ENCODE measurements at places on chromosomes 13 and 19.

GRCh38 chr13:74979703-74980102, 502.3 kb downstream of the TBC1D4 start:
- no peak for DNase-seq

- no peak for DNase-seq
These were observed 1.5 kb downstream of the SMAD9 start for GRCh38 chr13:36918246-36919131.

DNA sequence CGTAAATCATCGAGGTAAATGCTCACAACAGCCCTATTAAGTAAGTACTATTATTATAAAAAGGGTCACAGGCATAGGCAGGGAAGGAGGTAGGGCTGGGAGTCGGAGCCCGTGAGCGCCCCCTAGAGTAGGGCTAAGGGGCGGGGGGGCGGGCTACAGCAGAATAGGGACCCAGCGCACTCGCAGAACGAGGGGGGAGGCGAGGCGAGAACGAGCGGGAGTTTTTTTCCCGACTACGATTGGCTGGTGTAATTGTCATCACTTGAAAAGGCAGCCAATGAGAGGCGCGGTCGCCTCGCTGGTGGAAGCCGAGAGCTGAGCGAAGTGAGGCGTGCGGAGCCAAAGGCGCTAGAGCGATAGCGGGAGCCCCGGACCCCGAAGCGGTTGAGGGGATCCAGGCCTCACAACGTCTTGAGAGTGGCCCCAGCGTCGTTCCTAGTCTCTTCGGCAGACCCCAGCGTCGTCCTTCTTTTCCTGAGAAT, 24.2 kb downstream of the KEAP1 start:
- peak; percentile 72 for DNase-seq

DNA sequence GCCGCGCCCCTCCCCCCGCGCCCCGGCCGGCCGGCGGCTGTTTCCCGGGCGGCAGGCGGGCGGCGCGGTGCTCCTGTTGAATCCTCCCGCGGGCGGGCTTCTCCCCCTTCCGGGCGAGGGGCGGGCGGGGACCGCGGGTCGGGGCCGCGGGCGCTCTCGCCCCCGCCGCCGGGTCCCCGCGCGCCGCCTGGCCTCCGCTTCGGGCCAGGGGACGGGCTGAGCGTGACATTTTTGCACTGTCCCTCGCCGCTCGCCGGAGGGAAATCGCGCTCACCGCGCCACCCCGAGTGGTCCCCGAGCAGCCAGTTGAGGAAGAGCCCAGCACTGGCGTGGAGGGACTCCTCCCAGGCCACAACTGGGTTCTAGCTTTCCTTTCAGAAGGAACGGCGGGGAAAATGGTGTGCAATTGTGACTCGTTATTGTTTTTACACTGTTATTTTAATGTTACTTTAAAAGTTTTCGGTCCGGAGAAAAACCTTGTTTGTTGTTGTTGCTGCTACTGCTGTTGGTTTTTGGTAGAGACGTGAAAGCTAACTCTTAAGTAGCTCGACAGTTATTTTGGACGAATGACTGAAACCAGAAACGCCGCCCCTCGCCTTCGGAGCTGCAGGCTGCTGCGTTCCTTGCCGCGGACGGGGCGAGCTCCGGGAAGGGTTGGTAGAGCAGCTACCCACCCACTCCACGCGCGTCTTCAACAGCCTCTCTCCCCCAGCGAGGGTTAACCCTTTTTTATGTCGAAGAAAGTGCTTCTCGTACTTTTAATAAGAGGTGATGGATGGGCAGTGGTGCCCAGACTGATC, 959 bp downstream of the PDS5B start:
- DNase-seq = peak; percentile 12

DNA sequence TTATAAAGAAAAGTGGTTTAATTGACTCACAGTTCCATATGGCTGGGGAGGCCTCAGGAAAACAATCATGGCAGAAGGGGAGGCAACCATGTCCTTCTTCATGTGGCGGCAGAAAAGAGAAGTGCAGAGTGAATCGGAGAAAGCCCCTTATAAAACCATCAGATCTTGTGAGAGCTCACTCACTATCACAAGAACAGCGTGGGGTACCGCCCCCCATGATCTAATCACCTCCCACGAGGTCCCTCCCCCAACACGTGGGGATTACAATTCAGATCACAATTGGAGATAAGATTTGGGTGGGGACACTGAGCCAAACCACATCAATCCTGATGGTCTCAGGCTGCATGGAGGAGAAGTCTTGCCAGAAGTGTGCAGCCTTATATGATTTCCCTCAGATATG, 26.0 kb downstream of the TM9SF2 start:
- no peak for DNase-seq

GRCh38 chr13:23579896-23580683, 9.9 kb downstream of the TNFRSF19 start:
- no peak for DNase-seq

- DNase-seq = no peak
These were observed 89.2 kb downstream of the PTPRS start for GRCh38 chr19:5251096-5252065.

GRCh38 chr19:13404236-13404635, 102.0 kb downstream of the CACNA1A start:
- DNase-seq = no peak

DNA sequence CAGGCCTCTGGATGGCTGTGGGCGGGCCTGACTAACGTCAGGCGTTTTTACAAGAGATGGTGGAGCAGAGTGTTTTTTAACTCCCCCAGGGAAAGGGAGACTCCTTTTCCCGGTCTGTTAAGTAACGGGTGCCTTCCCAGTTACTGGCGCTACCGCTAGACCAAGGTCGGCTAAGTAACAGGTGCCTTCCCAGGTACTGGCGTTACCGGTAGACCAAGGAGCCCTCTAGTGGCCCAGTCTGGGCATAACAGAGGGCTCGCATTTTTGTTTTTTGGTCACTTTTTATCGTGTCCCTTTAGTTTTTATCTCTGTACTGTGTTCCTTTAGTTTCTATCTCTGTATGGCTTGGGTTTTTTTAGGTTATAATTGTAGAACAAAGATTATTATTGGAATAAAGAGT, 10.0 kb downstream of the ZNF383 start:
- no peak for DNase-seq

DNA sequence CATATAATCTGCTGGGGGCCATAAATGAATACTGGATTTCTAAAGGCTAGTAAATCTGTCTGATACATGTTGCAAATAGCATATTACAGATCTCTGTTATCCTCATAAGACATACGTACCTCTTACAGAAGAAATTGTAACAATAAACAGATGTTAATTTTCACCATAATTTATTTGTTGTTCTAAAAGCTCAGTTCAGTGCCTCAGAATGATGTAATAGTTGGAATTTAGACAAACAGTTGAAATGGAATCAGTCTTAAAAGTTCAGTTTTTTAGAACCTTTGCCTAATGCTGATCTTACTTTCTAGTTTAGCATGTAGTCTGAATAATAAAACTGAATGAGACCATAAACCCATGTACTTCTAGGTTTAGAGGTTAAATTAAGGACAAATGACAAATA, 43.1 kb downstream of the B3GLCT start:
- no peak for DNase-seq
